ENCODE measurements at places on chromosomes 5 and 9. TPM values are rescaled to one million over a fixed set of nuclear protein-coding genes. Genes with fewer than 3 reads are reported as not detected.

DNA sequence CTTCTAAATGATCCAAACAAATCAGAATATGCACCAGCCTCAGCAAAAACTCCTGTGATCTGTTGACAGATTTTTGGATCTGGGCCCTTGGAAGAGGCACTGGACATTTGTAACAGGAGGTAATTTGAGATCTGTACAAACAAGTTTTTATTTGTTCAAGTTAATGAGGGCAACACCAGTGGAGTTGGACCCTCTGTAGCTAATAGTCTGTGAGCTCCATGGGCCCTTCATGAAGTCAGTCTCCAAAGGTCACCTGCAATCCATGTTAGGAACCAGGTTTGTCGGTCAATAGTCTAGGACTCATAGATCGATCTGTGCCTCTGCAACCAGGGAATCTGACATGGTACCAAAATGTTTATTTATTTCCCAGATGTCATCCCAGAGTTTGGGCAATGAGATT is 40.9 kb downstream of the PAM start:
- no peak for DNase-seq

DNA sequence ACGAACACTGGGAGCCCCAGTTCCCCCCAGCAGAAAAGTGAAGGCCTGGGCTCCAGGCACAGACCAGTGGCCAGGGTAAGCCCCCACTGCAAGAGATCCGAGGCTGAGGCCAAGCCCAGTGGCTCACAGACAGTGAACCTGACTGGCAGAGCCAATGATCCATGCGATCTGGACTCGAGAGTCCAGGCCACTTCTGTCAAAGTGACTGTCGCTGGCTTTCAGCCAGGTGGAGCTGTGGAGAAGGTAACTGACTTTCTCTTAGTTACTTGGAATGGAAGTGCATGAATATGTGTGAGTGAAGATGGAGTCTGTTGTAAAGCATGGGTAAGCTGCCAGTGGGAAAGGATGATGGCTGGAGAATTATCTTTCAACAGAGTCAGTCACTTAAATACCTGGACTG is 99.7 kb downstream of the GOLPH3 start:
- DNase-seq, result no peak

DNA sequence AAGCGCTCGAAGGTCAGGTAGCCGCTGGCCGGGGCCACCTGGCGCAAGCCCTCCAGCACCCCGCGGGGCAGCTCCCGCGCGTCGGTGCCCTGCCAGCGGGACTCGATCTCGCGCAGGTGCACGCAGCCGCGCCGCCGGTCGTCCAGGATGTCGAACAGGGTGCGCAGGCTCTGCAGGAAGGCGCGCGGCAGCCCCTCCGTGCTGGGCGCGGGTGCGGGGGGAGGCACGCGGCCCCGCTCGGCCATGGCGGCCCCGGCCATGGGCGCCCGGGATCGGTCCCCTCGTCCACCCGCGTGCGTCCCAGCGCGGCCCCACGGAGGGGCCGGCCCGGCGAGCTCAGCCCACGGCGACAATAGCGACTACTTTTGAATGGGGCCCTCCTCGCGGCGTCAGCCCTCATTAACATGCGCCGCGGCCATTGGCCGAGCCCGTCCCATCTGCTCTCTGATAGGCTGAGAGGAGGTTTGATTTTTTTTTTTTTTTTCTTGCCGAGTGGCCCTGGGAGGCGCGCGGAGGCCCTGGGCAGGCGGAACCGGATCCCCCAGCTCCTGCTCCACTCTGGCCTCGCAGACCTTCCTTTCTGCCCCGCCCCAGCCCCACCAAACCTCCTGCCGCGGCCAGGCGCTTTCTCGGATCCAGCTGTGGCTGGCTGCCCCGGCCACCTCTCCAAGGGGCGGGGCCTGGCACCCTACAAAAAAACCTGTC is at the start of gene SAPCD2:
Gene SAPCD2, minus strand, starts transcription at position 357 of the 705 bp plus-strand sequence. Its CDS starts 97 bp downstream, at position 260.
- DNase-seq, result peak; percentile 80

DNA sequence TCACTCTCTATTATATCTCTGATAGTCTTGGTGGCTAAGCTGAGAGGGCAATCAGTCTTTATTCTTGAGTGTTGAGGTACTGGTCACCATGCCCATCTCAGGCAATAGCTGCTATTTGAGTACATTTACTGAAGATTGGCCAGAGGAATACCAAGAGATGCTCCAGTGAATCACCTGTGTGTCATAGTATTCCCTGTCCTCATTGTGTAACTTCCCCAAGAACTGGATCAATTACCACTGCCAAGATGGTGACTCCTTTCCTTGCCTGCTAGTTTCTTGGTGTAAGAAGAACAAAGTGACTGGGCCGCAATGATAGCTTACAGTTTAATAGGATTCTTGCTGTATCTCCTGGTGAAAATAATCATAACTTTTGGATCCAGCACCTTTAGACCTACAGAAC is 418.7 kb upstream of the KIF2A start:
- no peak for DNase-seq

GRCh38 chr5:136202469-136203205 is 9.7 kb upstream of the SMIM32 start:
- DNase-seq, result no peak

Gene RNF183
- total RNA-seq, result not detected

Gene SOHLH1
- not detected for total RNA-seq

Gene GCNT1
- 27.7 TPM for total RNA-seq

Gene PCDHGA8
- total RNA-seq, result 2.6 TPM
